ENCODE measurements at places on chromosomes 4 and X.

DNA sequence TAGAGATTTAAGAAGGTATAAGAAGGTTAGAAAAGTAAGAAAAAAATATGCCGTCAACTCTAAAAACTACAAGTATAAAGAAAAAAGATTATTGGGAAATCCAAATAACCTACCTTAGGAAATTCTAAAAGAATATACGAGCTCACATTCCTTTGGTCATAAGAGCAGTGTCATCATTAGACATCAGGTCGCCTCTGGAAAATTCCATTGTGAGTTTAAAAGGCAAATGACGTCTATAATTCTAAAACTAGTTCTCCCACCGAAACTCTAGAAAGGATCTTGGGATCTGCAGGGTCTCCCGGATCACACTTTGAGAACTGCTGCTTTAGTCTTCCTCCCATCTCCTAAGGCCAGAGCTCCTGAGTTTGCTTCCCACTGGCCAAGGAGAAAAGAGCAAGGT is 518 bp upstream of the SAT1 start:
- DNase-seq = no peak

DNA sequence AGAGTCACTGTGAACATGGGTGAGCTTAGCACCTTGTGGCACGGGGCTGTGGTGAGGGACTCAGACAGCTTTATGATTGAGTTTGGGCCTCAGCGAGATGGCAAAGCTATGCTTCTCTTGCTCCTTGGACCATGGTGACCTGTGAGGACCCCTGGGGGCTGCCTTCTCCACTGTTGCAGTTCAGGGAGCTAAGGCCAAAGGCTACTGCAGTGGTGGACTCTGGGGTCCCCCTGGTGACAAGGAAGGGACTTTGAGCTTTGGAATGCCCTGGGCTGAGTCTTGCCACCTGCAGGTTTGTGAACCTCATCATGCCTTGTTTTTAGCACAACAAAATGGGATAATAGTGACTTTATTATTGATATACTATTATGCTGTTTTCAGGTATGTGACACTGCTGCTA is 36.5 kb downstream of the TBL1X start:
- peak; percentile 10 for DNase-seq

GRCh38 chrX:43333543-43333942 is 322.6 kb upstream of the MAOA start:
- DNase-seq = peak; percentile 13

DNA sequence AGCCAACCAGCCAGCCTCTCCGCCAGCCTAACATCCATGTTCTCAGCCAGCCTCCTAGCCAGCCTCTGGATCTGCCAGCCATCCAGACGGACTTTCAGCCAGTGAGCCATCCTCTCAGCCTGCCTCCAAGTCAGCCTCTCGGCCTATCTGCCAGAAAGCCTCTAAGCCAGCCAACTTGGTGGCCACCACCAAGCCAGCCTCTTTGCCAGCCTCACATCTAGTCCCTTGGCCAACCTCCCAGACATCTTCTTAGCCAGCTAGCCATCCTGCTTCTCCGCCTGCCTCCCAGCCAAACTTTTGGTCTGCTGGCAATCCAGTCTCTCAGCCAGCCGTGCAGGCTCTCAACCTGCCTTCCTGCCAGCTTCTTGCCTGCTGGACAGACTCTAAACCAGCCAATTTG is 16.4 kb upstream of the ARAP2 start:
- no peak for DNase-seq

DNA sequence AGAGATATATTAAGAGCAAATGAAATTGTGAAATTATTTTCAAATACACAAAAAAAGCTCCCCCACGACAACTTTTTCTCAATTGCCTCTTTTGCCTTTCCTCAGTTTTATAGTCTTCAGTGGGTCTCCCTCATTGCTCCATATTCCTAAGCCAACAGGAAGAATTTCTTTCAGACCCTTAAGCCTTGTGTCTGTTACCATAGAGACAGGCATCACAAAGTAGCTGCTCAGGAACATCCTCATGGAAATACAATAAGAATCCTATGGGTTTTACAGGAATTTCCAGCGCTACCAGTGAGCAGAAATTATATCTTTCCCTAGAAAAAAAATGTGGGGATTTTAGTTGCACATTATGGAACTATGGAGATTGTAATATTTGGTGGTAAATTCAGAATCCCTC is 121.9 kb upstream of the DMD start:
- no peak for DNase-seq

- DNase-seq = no peak
These were observed 219.2 kb downstream of the MAML3 start for GRCh38 chr4:139934708-139935195.

GRCh38 chrX:154372612-154373022 is 1.8 kb downstream of the FLNA start:
- DNase-seq = no peak

DNA sequence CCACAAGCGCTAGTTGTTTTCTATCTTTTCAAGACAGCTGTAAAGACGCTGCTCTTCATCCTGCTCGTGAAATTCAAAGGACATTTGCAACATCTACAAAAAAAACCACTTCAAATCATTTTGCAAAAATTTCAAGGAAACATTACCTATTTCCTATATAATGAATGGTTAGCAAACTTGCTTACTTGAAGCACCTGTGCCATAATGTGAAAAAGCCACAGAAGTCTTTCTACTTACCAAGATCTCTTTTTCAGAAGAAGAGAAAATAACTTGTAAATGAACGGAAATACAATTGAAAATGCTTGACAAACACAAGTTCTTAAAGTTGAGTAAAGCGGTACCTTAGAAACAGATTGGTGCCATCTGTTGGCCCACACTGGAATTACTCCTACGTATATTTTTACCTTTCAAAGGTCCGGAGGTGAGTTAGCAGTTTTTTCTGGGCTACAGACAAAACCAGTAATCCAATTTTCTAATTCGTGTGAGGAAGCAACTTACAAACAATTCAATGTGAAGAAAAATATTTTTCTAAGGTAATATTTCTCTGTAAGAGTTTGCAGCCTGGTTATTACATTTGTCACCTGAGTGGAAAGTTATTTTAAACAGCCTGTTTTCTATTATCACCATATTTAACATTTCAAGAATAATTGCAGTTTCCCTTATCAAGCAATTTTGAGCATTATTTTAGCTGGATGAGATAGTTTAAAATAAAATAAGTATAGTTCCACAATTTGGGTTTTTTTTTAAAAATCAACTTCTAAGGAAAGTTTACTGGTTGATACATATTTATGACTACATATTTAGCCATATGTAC is at the start of gene TLR6:
TSS of gene TLR6 (minus strand) at position 294 of the 814 bp plus-strand sequence. CDS start 27,344 bp downstream, outside the sequence.
- peak; percentile 87 for DNase-seq

- DNase-seq = no peak
These were observed 17.0 kb downstream of the SLC9B1 start for GRCh38 chr4:103002551-103002950.

DNA sequence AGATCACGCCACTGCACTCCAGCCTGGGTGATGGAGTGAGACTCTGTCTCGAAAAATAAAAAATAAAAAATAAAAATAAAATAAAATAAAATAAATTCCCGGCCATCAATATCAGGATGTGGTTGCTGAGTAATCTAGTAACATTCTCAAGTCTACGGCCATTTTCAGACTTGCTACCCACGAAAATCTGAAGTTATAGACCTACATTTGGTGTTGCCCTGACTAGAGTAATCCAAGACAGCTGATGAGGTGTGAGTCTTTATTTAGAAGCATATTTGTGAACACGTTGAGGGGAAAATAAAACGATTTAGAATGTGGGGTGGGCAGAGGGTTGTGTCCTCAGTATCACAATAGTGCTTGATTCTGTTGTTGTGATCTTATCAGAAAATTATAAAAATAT is 130.2 kb upstream of the MID1 start:
- no peak for DNase-seq

DNA sequence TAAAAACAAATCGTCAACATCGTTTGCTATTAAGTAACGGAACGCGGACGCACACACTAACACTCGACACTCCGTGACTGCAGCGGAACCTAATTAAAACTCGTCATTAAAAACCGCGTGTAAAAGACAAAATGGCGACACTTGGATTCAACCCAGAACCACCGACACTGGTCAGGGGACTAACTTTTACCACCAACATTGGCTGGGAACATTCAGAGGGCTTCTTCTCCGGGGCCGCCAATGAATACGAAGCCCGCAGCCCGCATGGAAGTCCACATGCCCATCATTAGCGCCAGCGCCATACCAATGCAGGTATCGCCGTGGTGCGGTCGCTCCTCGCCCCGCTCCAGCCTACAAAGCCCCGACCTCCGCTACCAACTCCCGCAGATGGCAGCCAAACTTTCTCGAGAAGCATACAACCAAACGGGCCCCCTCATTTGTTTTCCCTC is 498 bp downstream of the RBMX start:
- no peak for DNase-seq

DNA sequence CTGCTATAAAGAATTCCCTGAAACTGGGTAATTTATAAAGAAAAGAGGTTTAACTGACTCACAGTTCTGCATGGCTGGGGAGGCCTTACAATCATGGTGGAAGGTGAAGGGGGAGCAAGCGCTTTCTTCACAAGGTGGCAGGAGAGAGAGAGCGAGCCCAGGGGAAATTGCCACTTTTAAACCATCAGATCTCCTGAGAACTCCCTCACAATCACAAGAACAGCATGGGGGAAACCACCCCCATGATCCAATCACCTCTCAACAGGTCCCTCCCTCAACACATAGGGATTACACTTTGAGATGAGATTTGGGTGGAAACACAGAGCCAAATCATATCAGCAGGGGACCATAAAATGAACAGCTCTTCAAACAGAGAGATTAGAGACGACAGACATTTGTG is 198.6 kb downstream of the MAGEB5 start:
- no peak for DNase-seq

DNA sequence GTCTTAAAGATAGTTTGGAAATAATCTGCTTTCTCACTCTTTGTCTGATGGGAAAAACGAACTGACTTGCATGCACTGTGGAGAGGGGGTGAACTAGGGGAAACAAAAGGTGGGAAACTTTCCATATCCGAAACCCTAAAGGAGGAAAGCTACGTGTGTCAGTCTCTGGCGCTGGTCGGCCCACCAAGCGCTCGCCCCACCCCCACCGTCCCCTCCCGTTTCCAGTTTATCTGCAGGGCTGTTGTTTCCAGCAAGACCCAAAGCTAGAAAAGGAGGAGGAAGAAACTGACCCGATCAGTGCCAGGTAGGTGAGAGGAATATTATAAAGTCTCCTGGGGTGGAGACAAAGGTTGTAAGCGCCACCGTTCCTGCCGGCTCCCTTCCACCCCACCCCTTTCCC is 552 bp downstream of the TCEAL9 start:
- no peak for DNase-seq

- DNase-seq = no peak
These were observed 54.4 kb downstream of the ADD1 start for GRCh38 chr4:2898001-2898400.

GRCh38 chr4:80259012-80259411 is 7.5 kb upstream of the FGF5 start:
- DNase-seq = no peak

DNA sequence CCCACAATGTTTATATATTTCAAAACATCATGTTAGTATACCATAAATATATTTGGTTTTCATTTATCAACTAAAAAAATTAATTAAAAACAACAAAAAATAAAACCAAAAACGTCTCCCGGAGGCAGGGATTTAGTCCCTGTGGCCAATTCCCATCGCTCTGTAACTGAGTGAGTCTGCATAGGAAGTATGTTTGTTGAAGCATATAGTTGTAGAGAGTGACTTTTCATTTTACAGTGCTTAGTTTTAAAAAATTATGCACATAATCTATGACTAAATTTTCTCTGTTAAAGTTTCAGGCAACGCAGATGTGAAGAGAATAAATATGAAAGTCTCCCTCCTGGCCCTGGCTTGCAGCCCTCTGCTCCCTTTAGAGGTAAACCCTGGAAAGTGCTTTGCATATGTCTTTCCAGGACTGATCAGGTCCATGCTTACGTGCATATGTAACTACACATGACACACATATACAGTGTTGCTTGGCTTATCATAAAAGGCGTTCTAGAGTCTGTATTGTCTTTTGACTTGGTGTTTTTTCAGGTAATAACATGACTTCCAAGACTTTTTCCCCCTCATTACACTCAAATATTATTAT is 63.4 kb upstream of the SORBS2 start:
- DNase-seq = no peak

DNA sequence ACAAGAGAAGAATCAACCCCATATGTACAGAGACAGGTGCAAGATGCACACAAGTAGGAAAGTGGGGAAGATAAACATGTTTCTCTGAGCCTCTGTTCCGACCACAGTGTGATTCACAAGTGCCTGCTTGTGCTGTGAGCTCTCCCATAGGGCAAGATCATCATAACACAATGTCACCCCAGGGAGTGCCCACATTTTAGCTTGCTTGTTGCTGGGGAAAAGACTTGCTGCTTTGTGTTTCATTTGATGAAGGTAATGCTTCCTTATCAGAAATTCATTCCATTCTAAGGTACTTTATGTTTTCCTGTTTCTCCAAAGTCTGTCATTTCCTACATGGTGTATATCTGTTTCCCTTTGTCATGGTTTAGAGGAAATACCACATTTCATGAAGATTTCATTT is 304.5 kb upstream of the DIPK2B start:
- no peak for DNase-seq

- no peak for DNase-seq
These were observed 1540.1 kb upstream of the PCDH10 start for GRCh38 chr4:131609039-131609438.

GRCh38 chrX:20007962-20008622 is 17.2 kb upstream of the BCLAF3 start:
- no peak for DNase-seq

DNA sequence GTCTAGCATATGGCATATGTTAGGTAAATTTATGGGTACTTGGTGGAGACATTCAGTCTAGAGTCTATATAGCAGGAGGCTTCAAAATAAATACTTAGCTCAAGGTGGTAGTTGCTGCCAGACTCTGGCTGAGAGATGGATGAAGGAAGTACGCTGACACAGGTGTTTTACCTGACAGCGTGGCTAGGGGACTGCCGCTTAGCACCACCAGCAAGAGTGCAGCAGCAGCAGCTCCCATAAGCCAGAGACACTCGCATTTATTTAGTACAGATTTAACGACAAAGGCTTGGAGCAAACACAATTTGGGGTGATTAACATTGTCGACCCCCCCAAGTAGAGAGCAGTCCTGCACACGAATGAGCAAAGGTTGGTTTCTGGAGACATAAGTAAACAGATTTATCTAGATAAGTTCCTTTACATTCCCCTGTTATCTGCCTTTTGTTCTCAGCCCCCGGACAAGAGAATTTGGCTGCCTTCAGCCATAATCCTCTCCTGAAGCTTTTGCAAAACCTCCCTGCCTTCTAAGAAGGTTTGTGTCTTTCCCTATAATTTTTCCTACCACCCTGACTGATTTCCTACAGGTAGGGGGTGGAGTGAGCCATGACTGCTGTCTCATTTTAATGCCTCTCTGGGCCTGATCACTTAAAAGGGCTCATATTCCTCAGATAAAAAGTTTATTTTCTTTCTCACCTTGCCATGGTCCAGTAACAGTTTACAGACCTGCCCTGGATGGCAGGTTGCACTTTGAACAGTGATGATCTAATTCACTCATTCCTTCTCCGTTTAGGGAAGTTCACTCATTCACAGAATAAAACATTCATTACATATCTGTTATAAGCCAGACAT is 64.6 kb downstream of the RHOH start:
- DNase-seq = no peak

DNA sequence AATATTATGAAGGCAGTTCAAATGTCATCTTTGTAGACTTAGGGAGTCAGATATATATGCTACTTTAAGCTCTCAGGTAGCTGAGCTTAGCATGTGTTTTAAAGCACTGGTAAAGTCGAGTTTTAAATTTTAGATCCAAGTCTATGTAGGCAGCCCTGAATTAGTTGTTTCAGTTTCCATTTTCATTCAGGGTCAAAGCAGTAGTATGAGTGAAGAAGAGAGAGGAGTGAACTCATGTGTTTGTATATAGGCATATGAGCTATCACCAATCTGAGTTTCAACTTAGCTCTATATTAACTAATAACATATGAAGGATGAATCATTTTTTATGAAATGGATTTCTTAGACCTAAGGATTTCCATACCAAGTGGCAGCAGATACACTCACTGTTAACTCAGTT is 1353.4 kb downstream of the FSTL5 start:
- DNase-seq = no peak
